ENCODE measurements at places on chromosomes 16 and 17.

DNA sequence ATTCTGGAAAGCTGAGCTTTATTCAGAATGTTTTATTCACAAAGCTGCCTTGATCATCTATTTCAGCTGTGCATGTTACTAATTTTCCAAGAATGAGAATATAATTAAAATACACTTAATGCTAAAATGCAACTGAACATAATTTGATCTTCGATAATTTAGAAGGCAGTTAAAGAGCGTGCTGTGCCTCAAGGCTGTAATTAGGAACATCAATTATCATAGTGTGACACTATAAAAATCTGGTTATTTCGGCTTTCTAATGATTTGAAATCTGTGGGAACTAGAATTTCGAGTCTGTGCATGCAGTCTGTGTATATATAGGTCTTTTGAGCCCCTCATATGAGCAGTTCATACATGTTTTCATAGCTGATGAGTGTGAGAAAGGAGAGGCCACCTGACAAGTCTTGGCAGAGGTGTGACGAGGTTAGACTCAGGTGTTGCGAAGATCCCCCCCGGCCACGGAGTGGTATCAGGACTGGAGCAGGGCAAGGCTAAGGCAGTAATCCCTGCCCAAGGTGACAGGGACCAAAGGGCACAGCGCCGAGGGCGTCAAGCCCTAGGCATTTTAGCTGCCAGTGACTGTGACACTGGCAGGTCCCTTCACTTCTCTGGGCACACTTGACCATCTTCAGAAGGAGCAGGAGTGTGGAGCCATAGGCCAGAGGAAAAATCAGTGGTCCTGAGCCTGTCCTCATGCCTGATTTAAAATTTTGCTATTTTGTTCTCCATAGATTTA is 328.5 kb downstream of the SNX29 start:
- DNase-seq: no peak

DNA sequence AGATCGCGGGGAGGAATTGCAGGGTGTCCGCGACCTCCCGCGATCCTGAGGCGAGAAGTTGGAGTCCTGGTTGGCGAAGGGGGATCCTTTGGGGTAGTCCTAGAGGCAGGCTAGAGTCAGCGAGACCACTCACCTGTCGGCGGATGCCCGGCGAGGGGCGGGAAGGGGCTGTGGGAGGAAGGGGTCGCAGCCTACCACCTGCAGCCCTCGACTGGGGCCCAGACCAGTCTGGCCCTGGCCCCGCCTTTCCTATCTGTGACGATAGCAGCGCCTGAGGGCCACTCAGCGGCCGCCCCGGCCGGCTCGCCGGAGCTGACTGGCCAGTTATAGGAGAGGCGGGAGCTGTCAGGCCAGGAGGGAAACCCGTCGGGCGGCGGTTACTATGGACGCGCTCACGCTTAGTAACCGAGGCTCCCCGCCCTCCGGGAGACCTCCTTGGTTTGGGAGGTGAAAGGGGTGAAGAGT is at the start of gene TEKT3:
TSS of gene TEKT3 (minus strand) at position 213 of the 465 bp plus-strand sequence. CDS start 10,012 bp downstream, outside the sequence.
- no peak for DNase-seq

- no peak for DNase-seq
These were observed 26.1 kb upstream of the CYTH1 start for GRCh38 chr17:78808163-78808562.

DNA sequence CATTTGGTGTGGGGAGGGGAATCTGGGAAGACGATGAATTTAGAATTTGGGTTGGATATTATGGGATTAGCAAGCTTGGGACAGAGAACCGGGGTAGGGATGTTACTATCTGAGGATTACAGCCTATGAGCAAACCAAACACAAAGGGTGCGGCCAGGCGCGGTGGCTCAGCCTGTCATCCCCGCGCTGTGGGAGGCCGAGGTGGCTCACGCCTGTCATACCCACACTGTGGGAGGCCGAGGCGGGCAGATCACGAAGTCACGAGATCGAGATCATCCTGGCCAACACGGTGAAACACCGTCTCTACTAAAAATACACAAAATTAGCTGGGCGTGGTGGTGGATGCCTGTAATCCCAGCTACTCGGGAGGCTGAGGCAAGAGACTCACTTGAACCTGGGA is 60.9 kb downstream of the VPS53 start:
- DNase-seq: no peak

GRCh38 chr16:65888201-65888600 is 478.3 kb upstream of the CDH5 start:
- DNase-seq: no peak

Data from GOT3 (cell line).